ENCODE measurements at places on chromosomes 5 and 9. TPM values are rescaled to one million over a fixed set of nuclear protein-coding genes. Genes with fewer than 3 reads are reported as not detected.

DNA sequence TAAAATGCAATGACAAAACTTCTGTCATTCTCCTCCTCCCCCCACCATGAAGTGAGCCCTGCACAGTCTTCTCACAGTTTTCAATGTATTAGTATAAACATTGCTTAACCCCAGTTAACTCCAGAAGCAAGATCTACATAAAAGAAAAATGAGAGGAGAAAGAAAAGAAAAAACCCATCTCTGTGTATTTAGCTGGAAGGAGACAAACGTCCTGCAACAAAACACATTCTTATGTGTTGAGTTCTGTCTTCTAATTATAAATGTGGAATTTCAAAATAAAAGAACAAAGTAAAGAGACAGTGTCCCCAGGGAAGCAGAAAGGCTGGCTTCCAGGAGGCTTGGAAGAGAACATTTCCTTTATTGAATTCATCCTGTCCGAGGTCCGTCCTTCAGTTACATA is 491.9 kb upstream of the TUSC1 start:
- DNase-seq: no peak

MOB3B gene
- total RNA-seq: not detected

PCA3 gene
- not detected for total RNA-seq

MTREX gene
- total RNA-seq: 58.2 TPM

Measured in Caki2 (cell line).